ENCODE measurements at places on chromosomes 4 and X.

- peak; percentile 23 for DNase-seq
These were observed 12.7 kb upstream of the GTPBP6 start for GRCh38 chrX:331151-331824.

- DNase-seq = no peak
These were observed 114.9 kb downstream of the VSIG4 start for GRCh38 chrX:65925005-65925404.

DNA sequence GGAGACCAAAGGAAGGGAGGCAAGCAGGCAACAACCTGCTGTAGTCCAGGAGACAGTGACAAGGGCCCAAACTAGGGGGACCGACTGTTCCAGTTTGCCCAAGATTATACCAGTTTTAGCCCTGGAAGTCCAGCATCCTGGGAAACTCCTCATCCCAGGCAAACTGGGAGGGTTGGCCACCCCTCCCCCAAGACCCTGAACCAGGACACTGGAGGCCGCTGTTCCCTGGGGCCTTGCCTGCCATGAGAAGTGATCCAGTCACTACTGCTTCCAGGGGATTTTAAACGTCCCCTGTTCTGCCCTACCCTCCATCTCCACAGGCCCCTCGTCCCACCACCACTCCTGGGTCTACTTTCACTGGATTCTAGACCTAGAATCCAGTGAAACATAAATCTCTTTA, 4.3 kb upstream of the DGAT2L6 start:
- no peak for DNase-seq

GRCh38 chr4:54658252-54659093, 716 bp downstream of the KIT start:
- peak; percentile 22 for DNase-seq

- DNase-seq = no peak
These were observed 55.5 kb downstream of the TRAPPC11 start for GRCh38 chr4:183714626-183715025.

- no peak for DNase-seq
These were observed 66.8 kb downstream of the RAPGEF2 start for GRCh38 chr4:159169404-159170302.

DNA sequence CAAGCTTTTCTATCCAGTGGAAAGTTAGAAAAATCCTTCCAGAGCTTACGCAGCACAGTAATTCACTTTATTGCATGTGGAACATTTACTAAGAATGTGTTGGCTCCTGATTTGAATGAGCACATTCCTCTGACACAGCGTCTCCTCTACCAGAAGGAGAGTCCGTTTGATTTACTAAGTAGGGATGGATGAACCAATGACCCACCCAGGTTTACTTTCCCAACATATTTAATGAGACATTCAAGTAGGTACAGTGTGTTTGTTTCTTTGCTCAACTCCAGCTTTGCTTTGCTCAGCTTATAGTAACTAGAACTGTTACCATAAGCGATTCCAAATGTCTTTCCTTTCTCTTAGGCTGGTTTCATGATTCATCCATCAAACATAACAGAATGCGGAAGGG, 161.7 kb downstream of the SMARCA1 start:
- no peak for DNase-seq

DNA sequence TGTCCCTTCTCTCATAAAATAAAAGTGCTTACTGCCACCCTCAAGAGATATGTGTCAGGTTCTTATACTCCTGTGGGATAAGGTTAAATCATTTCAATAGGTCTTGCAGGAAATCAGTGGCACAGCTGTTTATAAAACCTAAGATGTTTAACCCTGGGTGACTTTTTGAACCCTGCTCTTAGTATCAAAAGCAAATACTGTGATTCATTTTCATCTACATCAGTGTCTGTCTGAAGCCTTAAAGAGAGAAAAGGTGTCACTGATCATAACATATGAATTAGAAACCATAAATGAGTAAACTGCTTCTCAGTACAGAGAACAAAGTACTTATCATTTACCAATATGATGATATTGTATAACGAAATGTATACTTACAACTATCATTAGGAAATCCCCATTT, 59.0 kb downstream of the CCSER1 start:
- DNase-seq = no peak

DNA sequence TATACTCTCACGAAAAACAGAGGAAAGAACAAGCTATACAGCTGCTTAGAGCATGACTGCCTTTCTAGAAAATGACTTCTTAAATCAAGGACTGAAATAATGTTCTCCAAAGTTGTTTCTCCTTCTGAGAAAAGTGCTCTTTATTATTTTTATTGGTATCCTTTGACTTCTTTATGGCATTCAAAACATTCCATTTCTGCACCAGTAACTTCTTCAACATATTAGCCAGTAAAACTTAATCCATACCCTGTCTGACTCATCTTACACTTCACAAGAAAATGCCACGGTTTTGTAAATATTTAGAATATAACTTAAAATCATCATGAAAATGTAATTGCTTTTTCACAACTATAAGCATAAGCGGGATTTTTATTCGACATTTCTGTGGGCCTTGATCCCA, 180.4 kb downstream of the NR3C2 start:
- no peak for DNase-seq

- no peak for DNase-seq
These were observed 692.0 kb upstream of the FAM241A start for GRCh38 chr4:111453216-111453615.

GRCh38 chr4:41044165-41044564, 170.2 kb downstream of the APBB2 start:
- DNase-seq = no peak

- no peak for DNase-seq
These were observed 158.8 kb downstream of the ATP10D start for GRCh38 chr4:47643845-47644244.

DNA sequence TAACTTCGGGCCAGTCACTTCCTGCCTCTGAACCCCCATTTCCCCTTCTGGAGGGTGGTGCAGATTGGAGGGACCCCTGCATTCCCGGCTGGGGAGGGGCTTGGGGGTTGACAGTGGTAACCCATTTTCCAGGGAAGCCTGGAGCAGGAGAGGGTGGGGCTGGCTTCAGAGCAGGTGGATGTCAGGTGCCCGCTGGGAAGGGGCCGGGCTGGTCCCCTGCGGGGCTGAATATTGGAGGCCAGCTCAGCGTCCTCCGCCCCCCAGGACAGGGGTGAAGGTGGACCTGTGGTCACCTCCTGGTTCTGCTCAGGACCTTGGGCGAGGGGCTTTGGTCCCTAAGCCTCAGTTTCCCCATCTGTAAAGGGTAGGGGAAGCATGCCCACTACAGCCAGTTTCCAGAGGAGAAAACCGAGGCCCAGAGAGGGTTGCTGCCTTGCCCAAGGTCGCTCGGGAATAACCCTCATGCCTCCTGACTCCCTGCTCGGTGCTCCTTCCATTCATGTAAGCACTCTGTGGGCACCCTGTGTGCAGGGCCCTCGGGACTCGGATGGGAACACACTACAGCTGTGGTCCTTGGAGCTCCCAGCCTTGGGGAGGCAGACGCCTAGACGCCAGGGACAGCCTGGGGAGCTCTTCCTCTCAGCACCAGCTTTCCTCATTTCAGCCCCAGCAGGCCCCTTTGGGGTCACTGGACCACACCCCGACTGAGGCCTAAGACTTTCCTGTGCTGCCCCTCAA, 683 bp downstream of the MAN2B2 start:
- DNase-seq = no peak

DNA sequence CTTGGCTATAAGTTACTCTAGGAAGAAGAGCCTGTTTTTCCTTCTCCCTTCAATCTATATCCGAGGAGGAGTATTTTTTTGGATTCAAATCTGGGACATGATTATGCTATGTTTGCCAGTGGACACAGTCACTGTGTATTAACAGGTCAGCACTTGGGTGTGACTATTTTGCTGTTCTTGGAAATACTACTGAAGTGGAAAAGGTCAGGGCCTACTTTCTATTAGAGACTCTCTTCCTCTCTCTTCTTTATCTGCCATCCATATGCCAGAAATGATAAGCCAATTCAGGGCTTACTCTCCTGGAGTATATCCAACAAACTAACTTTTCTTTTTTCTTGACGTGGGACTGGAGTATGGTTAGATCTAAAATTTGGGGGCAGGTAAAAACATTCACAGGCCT, 40.5 kb downstream of the MID1IP1 start:
- DNase-seq = no peak

- DNase-seq = no peak
These were observed 19.7 kb downstream of the FNIP2 start for GRCh38 chr4:158788516-158788915.

DNA sequence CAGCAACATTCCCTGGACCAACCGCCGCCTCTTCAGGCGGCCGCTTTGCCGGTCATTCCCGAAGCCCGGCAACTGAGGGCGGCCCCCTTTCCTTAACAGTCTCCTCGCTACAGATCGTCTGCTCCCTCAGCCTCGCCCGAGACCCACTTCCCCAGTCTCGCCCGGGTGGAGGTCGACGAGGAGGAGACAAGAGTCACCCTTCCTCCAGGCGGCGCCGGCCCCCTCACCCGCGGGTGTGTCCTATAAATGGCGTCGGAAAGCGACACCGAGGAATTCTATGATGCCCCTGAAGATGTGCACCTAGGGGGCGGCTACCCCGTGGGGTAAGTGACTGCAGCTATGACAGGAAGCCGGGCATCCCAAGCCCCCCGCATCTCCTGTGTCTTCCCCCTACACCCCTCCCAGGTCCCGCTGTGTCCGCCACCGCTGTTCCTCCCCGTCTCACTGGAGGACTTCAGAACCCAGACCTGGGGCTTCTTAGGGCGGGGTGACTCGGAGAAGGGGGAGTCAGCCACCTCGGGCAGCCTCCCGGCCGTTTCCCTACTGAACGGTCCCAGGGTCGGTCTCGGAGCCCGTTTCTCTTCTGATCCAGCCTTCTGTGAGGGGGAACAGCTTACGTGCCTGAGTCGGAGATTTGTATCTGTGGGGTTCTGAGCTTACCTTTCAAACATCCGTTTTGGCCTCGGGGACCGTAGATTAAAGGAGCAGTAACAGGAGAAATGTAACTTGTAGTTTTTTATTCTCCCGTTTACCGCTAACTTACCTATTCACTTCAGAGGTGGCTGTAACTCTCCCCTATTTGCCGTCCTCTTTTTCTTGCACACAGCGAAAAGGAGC, 570 bp downstream of the WDR44 start:
- DNase-seq = peak; percentile 28

DNA sequence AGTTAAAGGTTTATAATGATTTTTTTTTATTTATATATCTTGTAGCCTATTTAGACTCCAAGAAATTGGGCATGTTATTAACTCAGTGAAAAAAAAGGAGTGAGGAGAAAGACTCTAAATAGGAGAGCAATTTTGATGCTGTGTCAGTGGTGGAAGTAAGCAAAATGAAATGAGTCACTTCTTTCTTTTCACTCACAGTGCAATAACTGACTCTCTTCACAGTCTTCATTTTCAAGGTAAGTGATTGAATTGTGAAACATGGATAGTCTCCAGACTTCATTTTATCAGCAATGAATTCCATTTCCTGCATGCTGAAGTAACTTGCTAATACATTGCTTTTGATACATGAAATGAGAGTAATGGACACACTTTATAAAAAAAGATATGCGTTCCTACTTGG, 2271.5 kb downstream of the PCDH7 start:
- DNase-seq = no peak

GRCh38 chr4:88809576-88810219, 112.1 kb upstream of the NAP1L5 start:
- DNase-seq = no peak

DNA sequence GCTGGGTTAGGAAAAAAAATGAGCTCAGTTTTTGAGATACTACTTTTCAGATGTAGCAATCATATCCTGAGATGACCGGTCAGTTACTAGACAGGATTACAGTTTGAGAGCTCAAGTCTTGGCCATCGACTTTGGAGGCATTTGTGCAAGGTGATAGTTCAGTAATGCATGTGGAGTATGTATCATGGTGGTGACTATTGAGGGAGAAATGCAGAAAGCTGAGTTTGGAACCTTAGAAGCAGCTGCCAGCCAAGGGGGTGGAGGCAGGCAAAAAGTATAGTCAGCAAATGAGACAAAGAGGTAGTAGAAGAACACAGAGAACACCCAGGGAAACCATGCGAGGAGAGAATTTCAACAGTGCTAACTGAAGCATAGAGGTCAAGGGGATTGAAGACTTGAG, 48.7 kb upstream of the SLC4A4 start:
- DNase-seq = no peak

DNA sequence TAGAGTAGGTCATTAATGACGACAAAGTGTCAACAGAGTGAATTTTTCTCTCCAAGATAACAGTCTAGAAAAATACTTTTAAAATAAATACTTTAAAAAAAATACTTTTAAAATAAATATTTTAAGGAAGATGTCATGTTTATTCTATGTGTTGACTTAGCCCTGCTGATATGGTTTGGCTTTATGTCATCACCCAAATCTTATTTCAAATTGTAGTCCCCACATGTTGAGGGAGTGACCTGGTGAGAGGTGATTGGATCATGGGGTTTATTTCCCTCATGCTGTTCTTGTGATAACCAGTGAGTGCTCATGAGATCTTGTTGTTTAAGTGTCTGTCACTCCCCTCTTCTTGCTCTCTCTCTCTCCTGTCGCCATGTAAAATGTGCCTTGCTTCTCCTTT, 754.9 kb upstream of the SLIT2 start:
- DNase-seq = no peak

- DNase-seq = no peak
These were observed 5.6 kb downstream of the GPR78 start for GRCh38 chr4:8585721-8586212.

- no peak for DNase-seq
These were observed 647.1 kb downstream of the ANKRD50 start for GRCh38 chr4:124065422-124065821.

GRCh38 chr4:169420291-169420690, 149.5 kb upstream of the SH3RF1 start:
- DNase-seq = no peak

DNA sequence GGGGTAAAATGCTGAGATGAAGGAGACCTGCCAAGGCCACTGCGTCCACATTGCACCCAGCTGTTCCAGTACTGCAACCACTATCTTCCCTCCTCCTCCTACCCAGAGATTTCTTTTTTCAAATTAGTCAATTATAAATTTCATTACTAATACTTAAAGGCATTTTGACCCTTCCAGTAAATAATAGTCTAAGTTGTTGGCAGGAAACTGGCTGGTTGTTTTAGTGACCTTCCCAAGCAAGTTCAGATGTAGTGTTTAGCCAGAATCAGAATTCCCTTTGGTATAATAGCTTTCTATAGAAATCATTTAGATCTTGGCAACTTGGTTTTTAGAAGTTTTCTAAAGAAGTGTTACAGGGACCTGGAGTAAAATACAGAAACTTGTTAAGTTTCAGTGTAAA, 66.0 kb downstream of the AASDH start:
- no peak for DNase-seq

DNA sequence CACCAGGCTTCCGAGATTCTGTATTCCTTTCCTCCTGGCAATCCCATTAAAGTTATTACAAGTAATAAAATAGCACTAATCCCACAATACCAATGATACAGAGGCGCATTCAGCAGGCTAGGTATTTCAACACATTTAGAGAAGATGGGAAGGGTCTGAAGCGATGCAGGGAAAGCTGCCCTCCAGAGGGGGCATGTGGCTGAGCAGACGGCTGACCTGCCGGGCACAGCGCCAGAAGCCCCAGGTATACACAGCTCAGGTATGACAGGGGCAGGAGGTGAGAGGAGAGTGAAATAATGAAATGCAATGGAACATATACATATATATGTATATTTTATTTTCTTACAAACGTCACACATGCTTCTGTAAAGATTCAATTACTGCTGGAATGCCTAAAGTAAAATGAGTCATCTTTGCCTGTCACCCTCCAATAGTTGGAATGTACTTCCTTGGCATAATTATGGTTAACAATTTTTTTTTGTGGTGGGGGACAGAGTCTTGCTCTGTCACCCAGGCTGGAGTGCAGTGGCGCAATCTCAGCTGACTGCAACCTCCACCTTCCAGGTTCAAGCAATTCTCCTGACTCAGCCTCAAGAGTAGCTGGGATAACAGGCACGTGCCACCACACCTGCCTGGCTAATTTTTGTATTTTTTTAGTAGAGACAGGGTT, 21.3 kb upstream of the CDKN2AIP start:
- DNase-seq = no peak

- DNase-seq = no peak
These were observed 58.4 kb upstream of the HS3ST1 start for GRCh38 chr4:11487139-11487538.

Data from thymus (tissue), 14 donors.